ENCODE measurements at places on chromosomes 6 and 20.

DNA sequence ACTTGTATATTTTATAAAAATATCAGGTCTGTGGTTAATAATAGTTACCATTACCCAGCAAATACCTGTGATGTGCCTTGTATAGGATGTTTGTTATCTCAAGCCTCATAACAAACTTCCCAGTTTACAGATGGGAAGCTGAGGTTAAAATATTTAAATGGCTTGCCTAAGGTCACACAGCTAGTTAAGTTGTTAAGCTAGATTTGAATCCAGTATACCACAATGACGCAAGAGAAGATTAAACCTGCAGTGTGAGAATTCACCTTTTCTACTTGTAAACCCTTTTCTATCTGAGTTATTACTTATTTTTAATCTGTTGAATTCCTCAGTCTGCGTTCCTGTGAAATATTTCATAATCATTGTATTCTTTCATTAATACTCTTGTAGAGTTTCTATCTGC is 4.9 kb downstream of the DSP start:
- no peak for DNase-seq

GRCh38 chr6:136720045-136720770 is 72.1 kb downstream of the MAP3K5 start:
- peak; percentile 92 for DNase-seq

- DNase-seq = no peak
Observed at GRCh38 chr6:154484942-154485341, 25.5 kb downstream of the CNKSR3 start.

DNA sequence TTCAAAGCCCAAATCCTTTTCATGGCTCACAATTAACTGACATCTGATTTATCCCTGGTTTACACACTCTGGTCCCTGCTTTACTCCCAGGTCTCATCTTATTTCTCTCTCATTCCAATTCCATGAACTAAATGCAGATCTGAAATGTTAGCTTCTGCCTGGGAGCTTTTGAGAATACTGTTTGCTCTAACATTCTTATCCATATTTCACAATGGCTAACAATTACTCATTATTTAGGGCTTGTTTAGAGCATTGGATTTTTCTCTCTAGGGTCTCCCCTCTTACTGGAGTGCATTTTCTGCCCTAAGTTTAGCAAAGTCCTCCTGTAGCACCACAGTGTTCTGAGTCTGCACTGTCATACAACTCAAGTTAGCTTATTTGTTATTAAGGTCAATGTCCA is 121.5 kb upstream of the HCRTR2 start:
- no peak for DNase-seq

DNA sequence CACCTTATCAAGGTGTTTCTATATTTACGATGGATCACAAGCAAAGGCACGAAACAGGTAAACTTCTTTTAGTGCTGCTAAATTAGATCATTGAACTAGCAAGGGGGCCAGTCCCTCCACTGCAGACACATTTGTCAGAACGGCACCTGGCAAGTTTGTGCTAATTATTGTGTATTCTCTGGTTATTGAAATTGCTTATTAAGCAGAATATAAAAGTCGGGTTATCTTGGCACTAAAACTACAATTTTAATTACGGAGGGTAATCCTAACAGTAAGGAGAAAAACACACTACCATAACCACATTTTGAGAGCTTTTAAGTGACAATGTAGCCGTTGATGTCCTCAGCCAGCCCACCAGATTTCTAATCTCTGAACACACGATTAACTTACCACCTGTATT is 118.9 kb upstream of the BTN3A2 start:
- DNase-seq = no peak

Measured in GM12865 (cell line).